Caudate nucleus (tissue), 63 donors: ENCODE measurements at places on chromosomes 12 and 14.

GRCh38 chr14:104130974-104131651 lies 7.3 kb upstream of the KIF26A start:
- DNase-seq, result no peak

DNA sequence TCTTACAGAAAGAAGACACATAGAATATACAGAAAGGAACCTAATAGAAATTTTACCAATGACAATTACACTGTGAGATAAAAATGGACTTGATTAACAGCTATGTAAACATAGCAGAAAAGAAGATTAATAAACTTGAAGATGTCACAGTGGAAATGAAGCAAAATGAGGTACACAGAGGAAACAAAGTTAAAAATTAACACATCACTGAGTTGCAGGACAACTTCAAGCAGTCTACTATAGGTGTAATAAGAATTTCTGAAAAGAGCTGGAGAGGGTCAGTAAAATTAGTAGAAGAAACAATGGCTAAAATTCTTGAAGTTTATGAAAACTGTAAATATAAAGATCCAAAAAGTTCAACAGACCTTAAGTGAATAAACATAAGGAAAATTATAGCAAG lies 738.7 kb downstream of the C12orf50 start:
- no peak for DNase-seq

GRCh38 chr14:81837304-81837703 lies 303.7 kb upstream of the SEL1L start:
- DNase-seq, result no peak

DNA sequence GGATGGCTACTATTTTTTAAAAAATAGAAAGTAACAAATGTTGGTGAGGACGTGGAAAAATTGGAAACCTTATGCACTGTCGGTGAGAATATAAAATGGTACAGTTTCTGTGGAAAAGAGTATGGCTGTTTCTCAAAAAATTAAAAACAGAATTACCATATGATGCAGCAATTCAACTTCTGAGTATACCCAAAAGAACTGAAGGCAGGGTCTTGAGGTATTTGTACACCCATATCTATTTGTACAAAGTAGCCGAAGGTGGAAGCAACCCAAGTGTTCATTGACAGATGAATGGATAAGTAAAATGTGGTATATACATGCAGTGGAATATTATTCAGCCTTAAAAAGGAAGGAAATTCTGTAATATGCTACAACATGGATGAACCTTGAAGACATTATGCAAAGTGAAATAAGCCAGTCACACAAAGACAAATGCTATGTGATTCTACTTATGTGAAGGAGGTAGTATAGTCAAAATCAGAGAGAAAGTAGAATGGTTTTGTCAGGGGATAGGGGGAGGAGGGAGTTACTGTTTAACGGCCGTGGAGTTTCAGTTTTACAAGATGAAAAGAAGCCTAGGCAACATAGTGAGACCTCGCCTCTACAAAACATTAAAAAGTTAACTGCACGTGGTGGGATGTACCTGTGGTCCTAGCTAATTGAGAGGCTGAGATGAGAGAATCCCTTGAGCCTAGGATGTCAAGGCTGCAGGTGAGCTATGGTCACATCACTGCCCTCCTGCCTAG lies 38.4 kb upstream of the CCT2 start:
- DNase-seq, result no peak

DNA sequence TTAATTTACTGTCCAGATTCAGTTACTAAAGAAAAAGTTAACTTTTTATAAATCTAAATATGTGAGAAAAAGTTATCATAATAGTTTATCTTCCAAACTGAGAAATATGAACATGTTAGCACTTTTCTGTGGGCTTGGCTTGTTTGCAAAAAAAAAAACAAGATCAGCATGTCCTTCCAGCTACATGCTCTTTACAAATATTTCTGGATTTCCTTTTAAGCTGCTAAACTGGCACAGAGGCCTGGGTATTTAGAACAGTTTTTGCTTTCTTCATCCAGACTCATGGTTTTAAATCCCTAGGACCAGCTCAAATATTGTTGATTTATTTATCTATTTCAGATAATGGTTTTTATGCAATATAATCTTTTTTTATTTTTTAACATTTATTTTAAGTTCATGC lies 1444.5 kb upstream of the FLRT2 start:
- DNase-seq, result no peak

- DNase-seq, result no peak
These were observed 3.7 kb downstream of the ABHD12B start for GRCh38 chr14:50875359-50876070.

GRCh38 chr12:110200124-110200417 lies 75.9 kb downstream of the IFT81 start:
- no peak for DNase-seq

- no peak for DNase-seq
These were observed 7.5 kb downstream of the KLRG1 start for GRCh38 chr12:8996682-8997405.

DNA sequence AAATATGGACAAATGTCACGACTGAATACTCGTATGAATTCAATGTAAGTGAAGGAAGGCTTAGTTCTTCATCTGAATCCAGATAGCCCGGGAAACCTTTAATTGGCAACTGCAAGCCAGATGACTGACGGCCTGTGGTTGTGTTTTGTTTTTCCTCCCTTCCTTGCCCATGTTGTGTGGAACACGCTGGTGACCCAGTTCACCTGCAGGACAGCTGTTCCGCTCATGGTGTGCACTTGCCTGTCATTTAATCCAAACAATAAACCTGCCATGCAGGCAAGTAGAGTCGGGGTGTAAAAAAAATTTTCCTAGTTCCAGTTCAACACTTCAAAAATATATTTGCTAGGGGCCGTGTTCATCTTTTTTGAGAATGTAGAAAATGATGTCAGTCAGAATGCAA lies 88.0 kb downstream of the TMEM132D start:
- no peak for DNase-seq

- DNase-seq, result no peak
These were observed 82.9 kb downstream of the DDX51 start for GRCh38 chr12:132061197-132061596.

GRCh38 chr14:91470216-91470615 lies 39.9 kb downstream of the PPP4R3A start:
- DNase-seq, result no peak

GRCh38 chr12:131251336-131252101 lies 297.8 kb downstream of the ADGRD1 start:
- DNase-seq, result no peak

DNA sequence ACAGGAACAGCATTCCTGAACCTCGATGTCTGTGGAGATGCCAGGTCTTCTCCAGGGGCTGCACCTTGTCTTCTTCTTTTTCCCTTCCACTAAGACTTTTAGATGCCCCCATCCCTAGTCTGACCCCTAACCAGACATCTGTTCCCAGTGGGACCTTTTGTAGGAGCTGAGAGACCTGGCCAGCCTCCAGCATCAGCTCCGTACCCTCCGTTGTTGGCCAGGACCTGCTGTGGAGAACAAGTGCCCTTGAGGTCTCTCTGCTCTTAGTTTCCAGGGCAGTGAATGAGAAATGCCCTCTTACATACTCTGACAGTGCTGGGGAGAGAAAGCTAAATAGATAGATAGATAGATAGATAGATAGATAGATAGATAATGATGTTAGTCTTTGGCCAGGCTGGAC lies 16.8 kb upstream of the SDR39U1 start:
- no peak for DNase-seq

GRCh38 chr12:72271451-72272090 lies 599 bp upstream of the TRHDE start:
- DNase-seq, result peak; percentile 27

GRCh38 chr12:33654313-33654712 lies 214.7 kb upstream of the SYT10 start:
- no peak for DNase-seq

DNA sequence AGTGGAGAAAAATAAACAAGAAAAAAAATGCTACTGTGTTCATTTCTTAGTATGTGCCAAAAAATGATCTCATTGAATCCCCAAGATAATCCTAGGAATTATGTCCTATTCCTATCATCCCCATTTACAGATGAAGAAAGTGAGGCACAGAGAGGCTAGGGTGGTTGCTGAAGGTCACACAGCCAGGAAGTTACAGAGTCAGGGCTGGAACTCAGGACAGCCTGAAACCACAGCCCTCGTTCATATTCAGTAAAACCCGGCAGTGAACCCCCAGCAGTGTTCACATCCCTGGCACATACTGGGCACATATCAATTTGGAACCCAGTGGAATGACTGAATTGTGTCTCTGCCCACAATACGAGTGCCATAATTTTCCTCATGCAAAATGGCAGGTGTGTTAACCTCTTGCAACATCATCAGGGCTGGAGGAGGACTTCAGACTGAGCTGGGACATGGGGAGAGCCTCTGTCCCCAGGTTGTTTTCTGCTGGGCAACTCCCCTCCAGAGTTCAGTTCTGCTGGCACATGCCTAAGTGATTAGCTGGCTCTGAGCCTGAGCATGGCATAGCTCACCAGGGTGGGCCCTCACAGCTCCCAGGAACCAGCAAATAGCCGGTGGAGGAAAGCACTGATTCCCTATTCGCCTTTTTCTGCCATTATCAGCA lies 2.0 kb upstream of the PPP1CC start:
- DNase-seq, result no peak

DNA sequence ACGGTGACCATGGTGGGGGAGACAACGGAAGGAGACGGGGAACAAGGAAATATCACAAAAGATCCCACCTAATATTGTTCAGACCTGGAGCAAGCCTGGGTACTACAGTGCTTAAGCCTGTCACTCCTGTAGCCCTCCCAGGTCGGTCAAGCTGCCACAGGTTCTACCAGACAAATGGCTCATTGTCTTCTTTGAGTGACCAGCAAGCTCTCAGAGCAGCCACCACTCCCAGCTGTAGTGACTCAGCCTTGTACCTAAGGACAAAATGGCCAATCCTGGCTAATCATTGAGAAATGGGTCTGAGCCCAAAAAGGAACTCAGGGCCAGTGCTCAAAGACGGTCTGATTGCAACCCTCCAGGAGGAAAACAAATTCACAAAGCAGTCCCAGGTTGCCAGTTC lies 238.4 kb upstream of the NOS1 start:
- no peak for DNase-seq

DNA sequence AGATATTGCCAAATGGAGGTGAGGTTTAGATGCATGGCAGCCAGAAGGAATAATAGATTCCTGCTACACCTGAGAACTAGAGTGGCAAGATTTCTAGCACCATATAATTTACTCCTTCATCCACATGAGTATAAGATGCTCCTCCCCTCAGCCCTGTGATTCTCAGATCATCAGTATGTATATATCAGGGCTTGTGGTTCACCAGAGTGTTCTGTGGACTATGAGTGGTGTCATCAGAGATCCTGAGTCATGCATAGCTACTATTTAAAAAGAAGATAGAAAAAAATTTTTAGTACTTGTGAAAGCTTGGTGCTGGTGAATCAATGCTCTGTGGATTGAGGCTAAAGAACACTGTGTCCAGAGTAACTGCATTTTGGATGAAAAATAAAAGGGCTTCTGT lies 285.9 kb downstream of the BMP4 start:
- DNase-seq, result no peak

DNA sequence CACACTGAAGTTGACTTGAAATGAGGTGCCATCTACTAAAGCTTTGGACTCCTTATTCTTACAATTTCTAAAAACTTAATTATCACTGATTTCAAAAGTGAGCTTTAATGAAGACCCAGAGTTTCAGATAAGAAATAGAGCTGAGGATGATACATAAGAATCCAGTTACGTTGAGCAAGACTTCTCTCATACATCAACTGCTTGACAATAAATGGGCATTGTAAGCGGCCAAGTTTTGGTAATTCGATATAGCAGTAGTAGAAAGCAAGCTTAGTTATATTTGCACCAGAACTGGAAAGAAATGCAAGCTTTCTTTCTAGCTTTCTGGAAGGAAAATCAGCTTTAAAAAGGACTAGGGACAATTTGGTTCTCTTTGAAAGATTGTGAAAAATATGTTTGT lies 1359.6 kb downstream of the FSCB start:
- DNase-seq, result no peak

- no peak for DNase-seq
These were observed 138.0 kb downstream of the ANO2 start for GRCh38 chr12:5807090-5807414.

GRCh38 chr12:67069451-67070306 lies 199.5 kb upstream of the CAND1 start:
- peak; percentile 15 for DNase-seq

DNA sequence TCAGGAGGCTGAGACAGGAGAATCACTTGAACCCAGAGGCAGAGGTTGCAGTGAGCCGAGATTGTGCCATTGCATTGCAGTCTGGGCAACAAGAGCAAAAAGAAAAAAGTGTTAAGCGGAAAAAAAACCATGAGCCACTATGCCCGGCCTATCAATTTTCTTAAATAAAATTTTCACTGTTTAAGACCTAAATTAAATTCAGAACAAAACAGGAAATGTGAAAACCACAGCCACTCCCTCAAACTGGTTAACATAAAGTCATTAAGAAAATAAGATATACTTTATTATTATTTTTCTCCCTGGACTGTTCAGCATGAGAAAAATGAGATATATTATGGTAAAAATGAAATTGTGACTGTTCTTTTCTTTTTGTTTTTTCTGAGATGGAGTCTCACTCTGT lies 44.6 kb upstream of the GCH1 start:
- DNase-seq, result no peak

GRCh38 chr14:33563191-33563900 lies 387.5 kb downstream of the EGLN3 start:
- DNase-seq, result no peak

DNA sequence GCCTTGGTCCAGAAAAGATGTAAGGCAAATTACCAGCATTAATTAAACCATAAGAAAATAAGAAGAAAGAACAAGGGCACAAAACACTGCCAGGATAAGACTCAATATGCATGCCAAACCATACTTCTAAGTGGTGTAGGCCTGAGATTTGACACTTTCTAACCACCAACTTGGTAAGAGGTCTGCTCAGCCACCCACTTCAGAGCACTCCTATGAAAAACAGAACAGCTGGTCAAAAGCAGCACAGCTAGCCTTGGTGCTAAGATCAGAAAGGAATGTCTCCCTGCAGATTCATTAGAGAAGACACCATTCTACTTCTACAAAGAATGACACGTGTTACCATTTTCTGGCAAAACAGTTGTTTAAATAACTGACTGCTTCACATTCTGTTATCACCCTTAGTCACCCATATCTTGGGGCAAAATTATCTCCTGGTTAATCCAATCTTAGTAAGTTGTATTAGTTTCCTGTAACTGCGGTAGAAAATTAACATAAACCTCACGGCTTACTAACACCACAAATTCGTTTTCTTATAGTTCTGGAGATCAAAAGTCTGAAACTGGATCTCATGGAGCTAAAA lies 13.2 kb downstream of the RPS6KA5 start:
- DNase-seq, result no peak

DNA sequence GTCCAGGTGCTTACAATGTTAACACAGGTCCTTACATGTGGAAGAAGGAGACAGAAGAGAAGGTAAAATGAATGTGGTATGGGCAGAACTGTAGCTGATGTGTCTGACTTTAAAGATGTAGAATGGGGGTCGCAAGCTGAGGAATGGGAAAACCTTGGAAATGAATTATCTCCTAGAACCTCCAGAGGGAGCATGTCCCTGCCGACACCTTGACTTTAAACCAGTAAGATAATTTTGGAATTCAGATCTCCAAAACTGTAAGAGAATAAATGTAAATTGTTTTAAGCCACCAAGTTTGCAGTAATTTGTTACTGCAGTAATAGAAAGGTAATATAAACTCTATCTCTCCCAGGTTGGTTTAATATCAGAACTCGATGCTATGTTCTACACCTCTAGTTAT lies 80.1 kb upstream of the ALG10 start:
- no peak for DNase-seq

GRCh38 chr14:49654511-49654910 lies 19.5 kb upstream of the DNAAF2 start:
- no peak for DNase-seq

- no peak for DNase-seq
These were observed 23.1 kb downstream of the CPSF6 start for GRCh38 chr12:69262264-69262974.
